ENCODE measurements at places on chromosomes 6 and 20.

DNA sequence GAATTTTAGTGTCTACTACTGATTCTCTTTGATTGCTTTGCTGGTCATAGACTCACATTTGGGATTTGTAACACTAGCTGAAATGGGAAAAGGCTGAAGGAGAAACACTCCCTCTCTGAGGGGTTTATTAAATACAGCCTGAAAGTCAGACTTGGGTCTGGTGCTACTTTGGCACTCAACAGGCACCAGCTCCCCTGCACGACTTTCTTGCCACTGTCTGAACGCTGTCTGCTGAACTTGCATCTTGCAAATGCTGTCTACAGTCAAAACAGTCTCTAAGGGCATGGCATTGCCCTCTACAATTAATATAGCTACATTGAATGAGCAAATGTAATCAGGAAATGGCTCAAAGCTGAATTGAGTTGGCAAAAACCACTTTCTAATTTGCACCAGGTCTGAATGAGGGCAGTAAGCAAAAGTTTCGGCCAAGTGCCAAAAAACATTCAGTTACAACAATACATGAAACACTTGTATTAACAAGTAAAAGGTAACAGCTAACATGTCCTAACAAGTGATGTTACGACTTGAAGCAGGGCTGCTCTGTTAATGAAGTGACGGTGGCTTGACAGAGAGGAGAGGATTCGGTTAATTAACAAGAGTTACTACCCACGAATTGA is 119.5 kb downstream of the FOXC1 start:
- DNase-seq: no peak

GRCh38 chr6:52588710-52589091 is 11.8 kb upstream of the TRAM2 start:
- no peak for DNase-seq

DNA sequence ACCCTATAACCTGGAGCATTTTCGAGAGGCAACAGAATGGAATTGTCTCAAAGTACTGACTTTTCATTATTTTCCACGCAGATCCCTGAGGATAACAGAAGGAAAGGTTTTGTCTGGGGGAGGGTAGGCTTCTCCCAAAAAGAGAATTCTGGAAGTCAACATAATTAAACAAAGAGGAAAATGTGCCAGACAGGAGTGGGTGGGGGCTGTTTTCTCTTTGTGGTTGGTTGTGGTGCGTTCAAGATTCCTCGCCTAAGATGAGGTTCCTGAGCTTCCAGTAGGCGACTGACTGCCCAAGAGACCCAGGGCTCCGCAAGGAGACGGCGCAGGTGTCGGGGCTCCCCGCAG is 70.4 kb downstream of the SOX4 start:
- no peak for DNase-seq

DNA sequence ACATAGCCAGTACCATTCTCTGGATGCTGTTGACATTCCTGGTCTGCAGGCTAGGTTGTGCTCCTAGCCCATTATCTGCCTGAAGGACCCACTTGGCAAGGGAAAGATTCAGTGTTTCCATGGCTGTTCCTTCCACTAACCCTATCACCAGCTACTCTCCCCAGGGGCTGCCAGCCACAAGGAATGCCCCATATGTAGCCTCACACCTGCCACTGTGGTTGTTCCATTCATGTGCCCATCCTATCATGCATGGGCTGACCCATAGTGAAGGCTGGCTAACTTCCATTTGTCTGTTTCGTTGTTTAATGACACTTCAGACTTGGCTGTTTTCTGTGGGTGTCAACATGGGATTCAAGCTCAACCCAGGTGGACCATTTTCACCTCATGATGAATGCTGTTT is 25.6 kb upstream of the HLA-A start:
- no peak for DNase-seq

GRCh38 chr6:160417550-160417949 is 69.4 kb downstream of the SLC22A3 start:
- no peak for DNase-seq

GRCh38 chr6:53899512-53899911 is 104.7 kb downstream of the LRRC1 start:
- DNase-seq: no peak

- no peak for DNase-seq
Measured at GRCh38 chr20:47814632-47815415, 29.5 kb upstream of the SULF2 start.

DNA sequence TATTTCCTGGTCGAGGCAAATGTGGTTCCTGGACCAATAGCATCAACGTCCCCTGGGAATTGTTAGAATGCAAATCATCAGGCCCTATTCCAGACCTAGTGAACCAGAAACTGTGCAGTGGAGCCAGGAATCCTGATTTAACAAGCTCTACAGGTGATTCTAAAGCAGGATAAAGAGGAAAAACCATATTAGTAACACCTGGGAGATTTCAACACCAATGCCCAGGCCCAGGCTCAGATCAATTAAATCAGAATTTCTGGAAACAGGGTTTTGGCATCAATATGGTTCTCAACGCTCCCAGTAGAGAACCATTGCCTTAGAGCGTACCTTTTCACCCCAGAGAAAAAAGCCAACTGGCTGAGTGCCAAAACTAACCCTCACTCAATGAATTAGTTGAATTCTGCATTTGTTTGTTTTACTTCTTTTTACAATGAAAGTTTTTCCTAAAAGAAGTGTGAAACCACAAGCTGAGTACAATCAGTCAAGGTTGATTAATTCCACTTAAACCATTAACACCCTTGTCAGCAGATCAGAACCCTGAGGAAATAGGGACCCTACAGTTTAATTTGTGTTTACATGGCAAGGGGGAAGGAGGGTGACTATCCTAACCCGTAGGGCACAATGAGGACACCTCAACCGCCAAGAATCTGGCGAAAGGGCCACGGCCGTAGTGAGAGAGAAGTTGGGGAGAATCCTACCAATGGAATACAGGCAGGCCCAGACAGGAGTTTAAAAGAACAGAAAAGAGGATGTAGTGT is 34.9 kb upstream of the LOC128125822 start:
- DNase-seq: no peak

DNA sequence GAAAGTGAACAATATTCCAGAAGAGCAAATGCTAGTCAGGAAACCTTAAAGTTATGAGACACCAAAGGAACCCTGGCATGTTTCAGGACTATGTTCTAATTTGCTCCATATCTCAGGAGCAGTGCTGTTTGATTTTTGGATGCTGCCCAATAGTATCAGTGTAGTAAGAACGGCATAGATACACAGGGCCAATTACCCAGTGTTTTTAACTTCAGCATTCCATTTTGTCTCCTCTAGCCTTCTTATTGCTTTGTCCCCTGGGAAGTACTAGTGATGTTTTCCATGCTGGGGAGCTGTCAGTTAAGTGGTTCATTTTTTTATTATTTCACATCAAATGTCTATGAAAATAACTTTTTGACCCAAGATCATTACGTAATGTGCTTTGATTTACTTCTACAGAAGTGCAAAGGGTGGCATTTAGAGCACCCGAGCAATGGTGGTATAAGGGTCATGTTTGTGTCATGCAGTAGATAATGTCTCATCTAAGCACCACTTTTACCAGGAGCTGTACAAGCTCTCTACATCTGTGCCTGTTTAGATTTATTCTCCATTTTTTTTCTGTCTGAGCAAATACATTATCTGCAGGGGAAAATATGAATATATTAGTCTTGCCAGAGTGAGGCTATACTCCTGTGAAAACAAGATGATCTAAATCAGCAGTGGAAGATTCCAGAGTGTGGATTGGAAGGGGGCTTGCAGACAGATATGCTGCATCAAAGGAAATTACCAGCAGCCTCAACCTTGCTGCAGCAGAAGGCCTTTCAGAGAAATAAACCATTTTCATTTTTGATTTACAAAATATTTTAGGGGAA is 198.8 kb upstream of the OPRM1 start:
- no peak for DNase-seq
